ENCODE measurements at places on chromosomes 3 and 15.

GRCh38 chr3:38094999-38095398 lies 41.9 kb downstream of the ACAA1 start:
- no peak for DNase-seq

GRCh38 chr3:63818282-63819150 lies 583 bp upstream of the C3orf49 start:
- peak; percentile 54 for DNase-seq

GRCh38 chr3:20809356-20809755 lies 623.4 kb upstream of the SGO1 start:
- no peak for DNase-seq

DNA sequence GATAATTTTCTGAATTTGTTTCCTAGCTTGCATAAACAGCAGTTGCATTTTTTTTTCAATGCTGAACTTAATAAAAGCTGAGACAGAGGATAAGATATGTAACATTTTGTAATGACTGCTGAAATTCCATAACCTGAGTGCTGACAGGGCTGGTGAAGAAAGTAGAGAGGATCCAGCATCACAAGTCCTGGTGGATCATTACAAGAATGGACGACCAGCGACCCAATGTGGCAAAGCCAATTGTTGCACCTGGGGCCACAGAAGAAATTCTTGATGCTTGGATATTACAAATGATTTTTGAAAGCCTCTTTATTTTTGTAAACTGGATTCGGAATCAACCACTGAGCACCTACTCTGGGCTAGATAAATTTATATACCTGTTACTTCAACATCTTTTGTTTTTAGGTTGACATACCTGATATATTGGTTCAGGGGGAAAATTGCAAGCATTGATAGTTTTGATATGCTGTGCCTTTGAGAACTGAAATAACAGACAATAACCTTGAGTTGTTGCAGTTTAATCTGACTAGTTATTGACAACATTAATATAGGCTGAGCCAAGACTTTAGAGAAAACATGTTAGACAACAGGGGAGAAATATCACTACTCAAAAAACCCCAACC lies 3.9 kb upstream of the ACTL6A start:
- peak; percentile 34 for DNase-seq

DNA sequence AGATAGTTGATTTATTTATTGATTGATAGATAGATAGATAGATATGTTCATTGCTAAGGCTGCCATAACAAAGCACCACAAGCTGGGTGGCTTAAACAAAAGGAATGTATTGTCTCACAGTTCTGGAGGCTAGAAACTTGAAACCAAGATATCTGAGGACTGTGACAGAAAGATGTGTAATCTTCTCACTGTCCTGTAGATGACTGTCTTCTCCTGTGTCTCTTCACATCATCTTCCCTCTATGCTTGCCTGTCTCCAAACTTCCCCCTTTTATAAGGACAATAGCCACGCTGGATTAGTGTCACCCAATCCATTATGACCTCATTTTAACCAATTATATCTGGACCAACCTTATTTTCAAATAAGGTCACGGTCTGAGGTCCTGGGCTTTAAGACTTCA lies 40.9 kb downstream of the GNB4 start:
- DNase-seq = no peak

GRCh38 chr3:59908701-59909100 lies 858.9 kb upstream of the CFAP20DC start:
- no peak for DNase-seq

GRCh38 chr15:101568309-101568708 lies 78.8 kb upstream of the PCSK6 start:
- DNase-seq = no peak

- DNase-seq = no peak
These were observed 50.4 kb upstream of the ZDHHC23 start for GRCh38 chr3:113897373-113897777.

DNA sequence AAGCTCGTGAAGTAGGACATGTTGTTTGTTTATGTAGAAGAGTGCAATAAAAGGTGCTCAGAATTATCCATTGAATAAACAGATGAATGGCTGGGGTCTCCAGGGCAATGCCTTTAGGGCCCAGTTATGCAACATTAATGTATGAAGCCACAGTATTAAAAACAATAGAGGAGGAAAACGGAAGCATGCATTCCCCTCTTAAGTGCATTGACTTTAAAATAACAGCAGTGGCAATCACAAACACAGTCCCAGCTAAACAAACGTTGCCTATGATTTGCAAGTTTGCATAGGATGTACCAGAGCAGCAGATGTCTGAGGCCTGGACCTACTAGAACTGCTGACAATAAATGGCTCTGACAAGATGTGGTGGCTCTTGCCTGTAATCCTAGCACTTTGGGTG lies 60.6 kb upstream of the GCNT3 start:
- no peak for DNase-seq

DNA sequence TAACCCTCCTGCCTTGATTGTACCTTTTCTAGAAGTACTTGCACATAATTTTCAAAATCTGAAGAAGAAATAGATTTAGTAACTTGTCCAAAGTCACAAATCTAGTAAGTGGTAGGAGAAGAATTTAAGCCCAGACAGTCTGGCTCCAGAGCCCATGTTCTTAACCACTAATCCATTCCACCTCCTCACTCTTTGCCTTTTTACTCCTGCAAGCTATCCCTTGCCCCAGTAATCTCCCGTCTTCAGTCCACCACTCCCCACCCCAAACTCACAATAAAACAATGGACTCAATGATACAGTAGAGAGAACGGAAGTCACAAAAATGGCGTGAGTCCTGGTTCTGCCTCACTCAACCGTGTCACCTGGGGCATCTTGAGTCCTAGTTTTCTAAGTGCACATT lies 48.7 kb downstream of the SETMAR start:
- no peak for DNase-seq

- DNase-seq = no peak
These were observed 58.7 kb downstream of the CRTC3 start for GRCh38 chr15:90588427-90588826.

- no peak for DNase-seq
These were observed 6.9 kb downstream of the COL7A1 start for GRCh38 chr3:48588230-48588629.

GRCh38 chr3:148729476-148730055 lies 31.9 kb downstream of the AGTR1 start:
- no peak for DNase-seq

- no peak for DNase-seq
These were observed 101.7 kb downstream of the CD200R1L start for GRCh38 chr3:112744825-112745566.

GRCh38 chr3:48273594-48274211 lies 32.8 kb downstream of the ZNF589 start:
- peak; percentile 75 for DNase-seq

GRCh38 chr15:26887926-26888666 lies 21.2 kb downstream of the GABRA5 start:
- DNase-seq = no peak

GRCh38 chr3:197038679-197039462 lies 9.3 kb upstream of the MELTF start:
- no peak for DNase-seq

DNA sequence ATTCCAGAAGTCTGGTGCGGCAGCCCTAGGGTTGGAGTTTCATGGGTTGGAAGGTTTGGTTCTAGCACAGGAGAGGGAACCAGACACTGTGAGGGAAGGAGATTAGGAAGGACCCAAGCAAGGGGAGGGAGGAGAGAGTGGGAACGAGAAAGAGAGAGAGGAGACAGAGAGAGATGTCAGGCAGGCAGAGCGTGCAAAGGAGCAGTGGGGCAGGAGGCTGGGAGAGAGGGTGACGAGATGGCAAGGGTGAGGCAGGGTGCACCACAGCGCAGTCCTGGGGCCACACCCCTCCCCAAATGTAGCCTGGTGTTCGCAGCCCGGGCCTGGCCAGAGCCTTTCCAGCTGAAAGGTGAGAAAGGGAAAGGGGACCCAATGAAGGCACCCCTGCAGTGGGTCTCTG lies 162.9 kb upstream of the TLE3 start:
- no peak for DNase-seq

DNA sequence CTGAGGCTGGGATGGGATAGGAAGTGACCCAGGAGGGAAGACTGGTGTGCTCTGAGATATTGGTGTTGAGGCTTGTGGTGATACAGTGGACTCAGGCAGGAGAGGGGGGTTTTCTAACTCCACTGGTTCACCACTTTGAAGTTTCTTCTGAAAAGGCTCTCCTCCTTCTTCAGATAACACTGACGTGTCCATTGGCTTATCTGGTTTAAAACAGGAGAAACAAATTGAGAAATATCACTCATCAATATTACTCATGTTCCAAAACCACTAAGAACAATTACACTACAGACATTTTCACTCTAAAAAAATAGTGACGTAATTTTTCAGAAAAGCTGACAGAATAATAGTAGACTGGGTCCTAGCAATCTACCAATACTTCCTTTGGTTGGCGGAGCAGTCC lies 23.1 kb downstream of the TP53BP1 start:
- no peak for DNase-seq

- no peak for DNase-seq
These were observed 54.0 kb downstream of the MBNL1 start for GRCh38 chr3:152322756-152323155.

- DNase-seq = no peak
These were observed 25.0 kb upstream of the GP9 start for GRCh38 chr3:129035360-129036221.

- no peak for DNase-seq
These were observed 18.7 kb upstream of the FOXP1 start for GRCh38 chr3:71602256-71602655.

DNA sequence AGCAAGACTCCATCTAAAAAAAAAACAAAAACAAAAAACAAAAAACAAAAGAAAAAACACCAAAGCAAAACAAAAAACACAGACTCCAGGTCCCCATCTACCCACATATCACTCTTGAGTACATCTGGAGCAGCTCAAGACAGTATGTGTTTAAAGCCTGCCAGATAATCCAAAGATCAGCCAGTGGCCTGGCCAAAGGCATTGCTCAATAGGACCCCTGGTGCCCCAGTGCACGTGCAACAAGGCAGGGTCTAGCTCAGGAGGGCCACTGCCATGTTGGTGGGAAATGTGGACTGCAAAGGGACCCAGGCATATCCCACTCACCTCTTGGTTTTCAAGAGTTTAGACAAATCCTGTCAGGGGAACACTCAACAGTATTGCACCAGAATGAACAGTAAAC lies 279.5 kb downstream of the RPLP1 start:
- no peak for DNase-seq

- DNase-seq = no peak
These were observed 30.1 kb upstream of the FILIP1L start for GRCh38 chr3:100144255-100144866.

- DNase-seq = no peak
These were observed 39.3 kb downstream of the ATP1B3 start for GRCh38 chr3:141915766-141916165.

GRCh38 chr3:113548501-113548900 lies 16.1 kb downstream of the SIDT1 start:
- DNase-seq = no peak

DNA sequence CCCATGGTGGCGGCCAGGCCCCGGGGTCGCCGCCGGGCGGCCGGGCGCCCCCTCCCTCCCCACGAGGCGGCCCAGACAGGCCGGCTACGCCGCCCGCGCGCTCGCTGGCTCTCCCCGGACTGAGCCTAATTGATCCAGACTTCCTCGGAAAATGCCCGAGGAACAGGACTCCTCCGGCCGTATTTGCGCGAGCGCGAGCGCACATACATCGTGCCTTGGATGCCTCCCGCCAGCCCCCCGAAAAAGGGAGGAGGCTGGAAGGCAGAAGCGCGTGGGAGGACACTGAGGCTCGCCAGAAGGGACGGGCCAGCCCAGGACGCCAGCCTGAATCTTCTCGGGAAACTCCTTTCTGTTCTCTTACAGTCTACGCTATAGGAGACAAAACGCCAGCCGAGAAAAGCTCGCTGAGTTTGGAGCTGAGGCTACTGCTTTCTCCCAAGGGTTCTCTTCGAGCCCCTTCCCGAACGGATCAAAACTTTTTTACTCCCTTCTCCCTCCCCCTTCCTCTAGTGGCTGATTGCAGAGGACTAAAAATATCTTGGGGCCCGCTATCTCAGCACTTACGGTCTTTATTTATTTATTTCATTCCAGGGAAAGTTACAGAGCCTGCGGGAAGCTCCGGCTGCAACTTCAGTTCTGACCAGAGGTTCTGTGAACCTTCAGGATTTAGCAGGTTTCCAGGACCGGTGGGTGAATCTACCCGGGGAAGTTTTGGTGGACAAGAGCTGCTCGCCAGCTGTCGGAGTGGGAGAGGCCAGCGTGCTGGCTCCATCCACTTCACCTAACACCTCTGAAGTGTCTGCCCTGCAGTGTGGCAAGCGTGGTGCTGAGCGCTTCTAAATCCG lies at the start of gene PDZRN3:
TSS of gene PDZRN3 (minus strand) at position 121 of the 845 bp plus-strand sequence.
- peak; percentile 8 for DNase-seq

- no peak for DNase-seq
These were observed 228.8 kb upstream of the ALCAM start for GRCh38 chr3:105137911-105138310.

DNA sequence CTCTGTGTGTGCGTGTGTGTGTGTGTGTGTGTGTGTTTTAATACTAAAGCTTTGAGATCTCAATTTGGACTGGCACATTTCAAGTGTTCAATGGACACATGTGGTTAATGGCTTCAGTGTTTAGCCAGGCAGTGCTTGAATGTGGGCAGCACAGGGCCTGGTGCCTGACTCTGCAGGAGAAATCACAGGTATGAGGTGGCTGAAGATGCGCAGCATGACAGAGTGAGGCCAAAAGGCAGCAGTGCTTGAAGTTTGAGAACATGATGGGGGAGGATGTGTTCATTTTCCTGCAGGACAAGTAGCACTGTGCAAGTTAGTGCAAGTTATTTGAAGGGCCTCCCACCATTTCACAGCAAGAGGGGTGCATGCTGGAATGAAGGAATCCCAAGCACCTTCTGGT lies 620.5 kb upstream of the TBL1XR1 start:
- DNase-seq = no peak

- no peak for DNase-seq
These were observed 19.6 kb downstream of the FAH start for GRCh38 chr15:80172401-80172800.

DNA sequence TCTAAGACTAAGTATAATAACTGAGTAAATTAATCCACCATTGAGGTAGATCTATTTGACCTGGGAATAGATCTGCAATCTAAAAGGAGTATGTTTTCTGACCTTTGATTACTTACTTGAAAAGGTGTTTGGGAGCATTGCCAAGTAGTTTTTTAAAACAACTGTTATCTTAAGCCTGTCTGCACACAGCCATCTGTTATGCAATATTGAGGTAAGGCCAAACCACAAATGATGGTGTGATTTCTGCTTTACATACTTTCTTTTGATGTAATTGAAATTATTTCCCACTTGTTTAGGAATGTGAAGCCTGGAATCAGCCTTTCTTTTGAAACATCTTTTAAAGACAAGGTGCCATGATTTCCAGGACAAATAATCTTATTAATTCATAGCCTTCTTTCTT lies 274.0 kb downstream of the BBX start:
- no peak for DNase-seq

GRCh38 chr15:39834256-39834655 lies 51.6 kb upstream of the FSIP1 start:
- no peak for DNase-seq

GRCh38 chr3:112675943-112676535 lies 35.1 kb upstream of the CCDC80 start:
- no peak for DNase-seq

DNA sequence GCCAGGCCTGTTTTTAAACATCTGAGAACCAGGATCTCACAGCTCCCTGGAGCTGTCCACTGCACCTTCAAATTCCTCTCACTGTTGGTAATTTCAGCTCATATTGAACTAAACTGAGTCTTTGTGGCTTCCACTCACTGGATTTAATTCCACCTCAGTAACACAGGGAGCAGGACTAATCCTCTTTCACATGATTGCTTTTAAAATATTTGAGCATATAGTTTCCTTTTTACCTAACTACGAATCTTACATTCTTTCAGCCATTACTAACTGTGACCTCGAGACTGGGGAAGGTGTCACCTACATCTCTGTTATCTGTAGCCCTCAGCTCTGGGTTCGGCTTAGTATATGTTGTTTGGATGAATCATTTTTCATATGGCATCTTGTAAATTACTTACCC lies 194.3 kb upstream of the C2CD4B start:
- DNase-seq = no peak
